ENCODE measurements at places on chromosomes 12 and 14.

GRCh38 chr14:100306998-100307765 lies 938 bp upstream of the SLC25A29 start:
- DNase-seq, result no peak

GRCh38 chr12:39122562-39123204 lies 217.3 kb upstream of the CPNE8 start:
- no peak for DNase-seq

DNA sequence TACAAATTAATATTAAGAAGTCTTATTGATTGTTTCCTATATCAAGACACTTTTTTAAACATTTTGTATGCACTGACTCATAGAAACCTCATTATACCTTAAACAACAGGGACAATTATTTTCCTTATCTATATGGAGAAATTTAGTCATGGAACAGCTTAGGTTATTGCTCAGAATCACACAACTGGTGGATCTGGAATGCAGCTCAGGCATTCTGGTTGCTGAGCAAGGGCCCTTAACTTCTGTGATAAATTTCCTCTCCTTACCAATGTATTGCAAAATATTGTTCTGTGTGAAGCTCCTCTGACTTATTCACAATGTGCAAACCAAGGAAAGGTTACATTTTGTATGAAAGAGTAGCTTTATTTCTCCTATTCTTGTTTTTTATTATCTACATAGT lies 817.8 kb downstream of the LRFN5 start:
- no peak for DNase-seq

DNA sequence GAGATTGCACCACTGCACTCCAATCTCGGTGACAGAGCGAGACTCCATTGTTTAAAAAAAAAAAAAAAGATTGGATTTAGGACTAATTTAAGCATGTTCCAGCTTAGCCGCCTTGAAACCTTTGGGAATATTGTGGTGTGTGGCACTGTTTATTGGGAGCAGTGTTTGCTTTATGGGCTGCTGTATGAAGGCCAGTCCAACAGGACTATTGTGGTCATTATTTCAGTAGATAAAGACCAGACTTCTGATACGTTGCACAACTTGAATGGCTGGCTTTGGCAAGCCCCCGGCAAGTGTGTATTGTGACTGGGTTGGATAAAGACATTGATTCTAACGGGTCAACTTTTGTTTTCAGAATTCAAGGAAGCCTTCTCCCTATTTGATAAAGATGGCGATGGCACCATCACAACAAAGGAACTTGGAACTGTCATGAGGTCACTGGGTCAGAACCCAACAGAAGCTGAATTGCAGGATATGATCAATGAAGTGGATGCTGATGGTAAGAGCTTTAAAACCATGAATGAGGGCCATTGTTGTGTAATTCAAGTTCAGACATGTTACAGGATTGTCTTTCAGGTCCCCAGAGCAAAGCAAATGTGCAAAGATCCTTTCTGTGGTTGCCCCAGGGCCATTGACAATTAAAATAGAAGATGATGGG lies 4.2 kb downstream of the CALM1 start:
- no peak for DNase-seq

GRCh38 chr12:60066655-60067054 lies 470.8 kb downstream of the SLC16A7 start:
- DNase-seq, result no peak

DNA sequence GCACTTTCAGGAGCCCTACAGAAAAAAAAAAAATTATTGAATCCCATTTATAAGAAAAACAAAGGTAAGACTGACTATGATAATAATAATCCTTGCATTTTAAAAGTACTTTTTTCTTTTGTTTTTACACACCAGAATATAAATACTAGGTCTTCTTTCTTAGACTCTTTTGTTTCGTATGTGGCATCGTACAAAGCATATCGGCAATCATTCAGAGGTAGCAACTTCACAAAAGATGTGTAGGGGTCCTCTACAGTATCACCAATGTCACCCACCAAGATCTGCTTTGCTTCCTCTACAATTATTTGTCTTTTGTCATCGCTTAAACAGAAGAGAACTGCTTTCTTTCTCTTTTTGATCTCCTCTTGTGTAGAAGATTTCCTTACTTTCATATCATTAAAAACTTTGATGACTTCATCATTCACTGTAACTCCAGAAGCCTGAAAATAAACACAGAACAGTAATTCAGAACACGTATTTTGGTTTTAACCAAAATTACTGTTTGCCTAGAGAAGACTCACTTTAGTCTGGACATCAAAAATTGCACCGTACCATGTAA lies 1.2 kb downstream of the CFL2 start:
- DNase-seq, result no peak

DNA sequence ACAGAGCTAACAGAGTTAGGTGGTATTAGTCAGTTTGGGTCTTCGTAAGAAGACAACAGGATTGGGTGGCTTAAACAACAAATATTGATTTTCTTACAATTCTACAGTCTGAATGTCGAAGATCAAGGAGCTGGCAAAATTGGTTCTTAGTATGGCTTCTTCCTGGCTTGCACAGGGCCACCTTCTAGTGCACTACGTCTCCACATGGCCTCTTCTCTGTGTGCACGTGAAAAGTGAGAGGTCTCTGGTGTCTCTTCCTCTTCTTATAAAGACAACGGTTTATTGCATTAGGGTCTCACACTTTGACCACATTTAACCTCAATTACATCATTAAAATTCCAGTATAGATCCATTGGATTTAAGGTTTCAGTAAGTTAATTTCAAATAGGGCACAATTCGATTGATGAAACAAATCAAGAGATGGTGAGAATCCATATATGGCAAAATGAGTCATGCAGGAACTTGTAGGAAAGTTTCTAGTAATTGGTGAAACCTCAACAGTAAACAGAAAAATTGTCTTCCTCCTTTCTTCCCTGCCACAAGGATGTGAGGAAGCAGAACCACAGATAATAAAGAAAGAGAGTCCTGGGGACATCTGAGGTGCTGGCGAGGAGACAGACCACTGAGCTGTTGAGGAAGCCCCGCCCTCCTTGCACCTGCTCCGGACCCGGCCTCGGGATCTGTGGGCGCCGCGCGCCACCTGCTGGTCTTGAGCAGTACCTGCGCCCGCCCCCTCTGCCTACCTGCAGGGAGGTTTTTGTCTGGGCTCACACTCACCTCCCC lies 846.7 kb downstream of the TMEM121 start:
- peak; percentile 83 for DNase-seq

GRCh38 chr12:1864867-1865266 lies 44.5 kb downstream of the LRTM2 start:
- no peak for DNase-seq

GRCh38 chr14:69506241-69506595 lies 21.7 kb downstream of the PLEKHD1 start:
- DNase-seq, result no peak

DNA sequence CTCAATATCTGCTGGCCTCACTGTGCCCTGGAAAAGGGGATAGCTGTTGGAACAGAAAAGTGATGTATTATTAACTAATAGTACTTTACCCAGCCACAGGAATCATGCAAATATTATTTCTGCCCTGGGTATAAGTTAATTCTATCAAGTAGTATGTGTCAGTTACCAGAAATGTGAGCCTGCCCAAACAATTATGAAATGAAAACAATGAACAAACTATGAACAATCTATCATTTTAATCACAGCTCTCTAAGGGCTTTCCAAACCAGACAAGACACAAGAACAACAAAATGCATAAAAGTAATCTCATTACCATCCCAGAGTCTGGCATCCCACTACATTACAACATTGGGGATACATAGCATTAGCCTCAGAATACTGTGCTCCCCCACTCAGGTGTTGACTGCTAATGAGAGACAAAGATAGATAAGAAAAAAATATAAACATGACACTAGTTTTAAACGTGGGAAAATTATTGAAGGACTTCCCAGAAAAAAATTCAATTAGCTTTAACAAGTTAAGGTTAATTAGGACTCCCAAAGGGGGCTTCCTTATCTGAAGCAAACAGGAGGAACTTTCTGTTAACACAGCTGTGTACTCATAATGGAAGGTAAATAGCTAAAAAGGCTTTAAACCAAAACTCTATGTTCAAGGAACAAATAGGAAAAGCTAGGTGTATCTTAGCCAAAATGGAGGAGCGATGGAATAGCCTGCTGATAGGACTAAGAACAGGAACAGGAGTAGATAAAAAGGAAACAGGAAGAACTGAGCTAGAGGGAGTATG lies 3.3 kb downstream of the DCAF5 start:
- DNase-seq, result no peak

Measured in GM20000 (cell line).